ENCODE measurements at places on chromosomes 6 and 20.

GRCh38 chr6:166997768-166998255 is 1.4 kb upstream of the CEP43 start:
- DNase-seq = peak; percentile 65

DNA sequence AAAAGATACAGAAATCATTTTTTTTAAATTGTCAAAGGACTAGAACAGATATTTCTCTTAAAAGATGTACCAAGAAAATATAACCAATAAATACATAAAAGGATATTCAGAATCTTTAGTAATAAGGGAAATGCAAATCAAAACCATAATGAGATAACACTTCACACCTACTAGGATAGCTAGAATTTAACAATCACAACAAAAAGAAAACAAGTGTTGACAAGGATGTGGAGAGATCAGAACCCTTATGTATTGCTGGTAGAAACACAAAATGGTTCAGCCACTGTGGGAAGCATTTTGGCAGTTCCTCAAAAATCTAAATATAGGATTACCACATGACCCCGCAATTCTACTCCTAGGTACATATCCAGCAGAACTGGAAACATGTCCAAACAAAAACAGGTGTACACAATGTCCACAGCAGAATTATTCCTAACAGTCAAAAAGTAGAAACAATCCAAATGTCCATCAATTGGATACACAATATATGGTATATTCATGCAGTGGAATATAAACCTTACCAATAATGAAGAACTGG is 211.0 kb downstream of the LRFN2 start:
- no peak for DNase-seq

- DNase-seq = no peak
Measured at GRCh38 chr6:158848490-158848895, 29.3 kb upstream of the EZR start.

DNA sequence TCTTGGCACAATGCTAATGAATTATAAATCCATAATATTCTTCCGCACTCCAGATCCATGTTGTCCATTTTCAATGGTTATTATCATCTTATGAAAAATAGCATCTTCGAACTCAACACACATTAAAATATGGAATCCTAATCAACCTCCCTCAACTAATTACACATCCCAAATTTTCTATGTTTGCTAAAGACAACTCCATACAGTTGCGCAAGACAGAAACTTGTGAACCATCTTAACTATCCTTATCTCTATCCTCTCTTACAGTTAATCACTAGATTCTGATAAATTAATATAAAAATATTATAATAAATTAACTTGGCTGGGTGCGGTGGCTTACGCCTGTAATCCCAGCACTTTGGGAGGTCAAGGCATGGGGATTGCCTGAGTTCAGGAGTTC is 38.3 kb upstream of the TFAP2B start:
- no peak for DNase-seq

DNA sequence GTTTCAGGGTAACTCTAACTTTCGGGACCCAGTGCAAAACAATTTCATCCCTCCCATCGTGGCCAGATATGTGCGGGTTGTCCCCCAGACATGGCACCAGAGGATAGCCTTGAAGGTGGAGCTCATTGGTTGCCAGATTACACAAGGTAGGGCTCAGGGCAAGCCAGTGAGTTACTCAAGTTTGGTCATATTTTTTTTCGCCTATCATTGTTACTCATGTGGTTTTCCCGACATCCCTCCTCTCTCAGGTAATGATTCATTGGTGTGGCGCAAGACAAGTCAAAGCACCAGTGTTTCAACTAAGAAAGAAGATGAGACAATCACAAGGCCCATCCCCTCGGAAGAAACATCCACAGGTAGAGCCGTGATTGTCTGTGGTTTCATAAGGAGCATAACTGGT is 58.2 kb downstream of the DCBLD1 start:
- DNase-seq = no peak

Data from lung (tissue), 17 donors.